ENCODE measurements at places on chromosomes 1 and 21. TPM values are rescaled to one million over a fixed set of nuclear protein-coding genes. Genes with fewer than 3 reads are reported as not detected.

RIIAD1 gene
- 0.37 TPM for polyA plus RNA-seq

ATPAF1 gene
- 107 TPM for polyA plus RNA-seq

LCE6A gene
- polyA plus RNA-seq, result not detected

C1orf87 gene
- polyA plus RNA-seq, result 0.27 TPM

GRIK3 gene
- polyA plus RNA-seq, result 3.4 TPM

GSTM5 gene
- polyA plus RNA-seq, result 29.0 TPM

OVAAL gene
- not detected for polyA plus RNA-seq

ANGPTL3 gene
- 7.4 TPM for polyA plus RNA-seq

OR2L5 gene
- not detected for polyA plus RNA-seq

LCE2B gene
- polyA plus RNA-seq, result not detected

BSND gene
- 5.9 TPM for polyA plus RNA-seq

GBP7 gene
- polyA plus RNA-seq, result not detected
